ENCODE measurements at places on chromosomes 7 and 10. TPM values are rescaled to one million over a fixed set of nuclear protein-coding genes. Genes with fewer than 3 reads are reported as not detected.

The TMEM254 gene
- polyA plus RNA-seq: 29.4 TPM

The GJD4 gene
- polyA plus RNA-seq: not detected

The GRID2IP gene
- 0.09 TPM for polyA plus RNA-seq

The TCERG1L gene
- polyA plus RNA-seq: not detected

The CHRM2 gene
- polyA plus RNA-seq: not detected

The C10orf67 gene
- polyA plus RNA-seq: not detected
